ENCODE measurements at places on chromosomes 6 and 20. TPM values are rescaled to one million over a fixed set of nuclear protein-coding genes. Genes with fewer than 3 reads are reported as not detected.

The C6orf163 gene
- 1.2 TPM for total RNA-seq

The ANGPT4 gene
- total RNA-seq: 0.46 TPM

The PTGIS gene
- total RNA-seq: 2.5 TPM

The PPP1R14C gene
- total RNA-seq: 6.5 TPM

The CPXM1 gene
- total RNA-seq: 53.5 TPM

The GRIK2 gene
- total RNA-seq: 12.1 TPM

The PMEPA1 gene
- 6.8 TPM for total RNA-seq

The FOXS1 gene
- 1.6 TPM for total RNA-seq

The SNAI1 gene
- total RNA-seq: 5.6 TPM

The FAM50B gene
- 11.9 TPM for total RNA-seq

The IL17A gene
- not detected for total RNA-seq

The ABHD16B gene
- not detected for total RNA-seq

The ULBP2 gene
- total RNA-seq: 0.50 TPM

The KIAA0408 gene
- total RNA-seq: 54.2 TPM

The GGTLC1 gene
- not detected for total RNA-seq

The BMP6 gene
- total RNA-seq: 0.78 TPM

The TRIM40 gene
- 1.3 TPM for total RNA-seq

The SPATA25 gene
- 1.7 TPM for total RNA-seq

The BCAS4 gene
- total RNA-seq: 4.2 TPM

The SH3BGRL2 gene
- total RNA-seq: 9.2 TPM

The TCF21 gene
- 0.13 TPM for total RNA-seq

The BMP2 gene
- total RNA-seq: 11.5 TPM

The TNFRSF21 gene
- 20.0 TPM for total RNA-seq

The MEI4 gene
- total RNA-seq: not detected

The NRN1 gene
- 54.0 TPM for total RNA-seq

The DDR1 gene
- total RNA-seq: 398 TPM

The OR2B6 gene
- 0.81 TPM for total RNA-seq

The SIM1 gene
- total RNA-seq: 3.4 TPM

The GNAS-AS1 gene
- 1.6 TPM for total RNA-seq

The PPARD gene
- 3.1 TPM for total RNA-seq

The CCND3 gene
- total RNA-seq: 39.8 TPM

The EFCAB8 gene
- total RNA-seq: 0.97 TPM

The SOX4 gene
- 153 TPM for total RNA-seq

The ZNF391 gene
- total RNA-seq: 1.0 TPM

The SLC12A5 gene
- 11.3 TPM for total RNA-seq

The HEY2 gene
- total RNA-seq: 7.3 TPM

The TMEM74B gene
- total RNA-seq: 1.2 TPM

The CALHM6 gene
- total RNA-seq: not detected

The MYH7B gene
- total RNA-seq: 2.1 TPM

The DLGAP4 gene
- 13.3 TPM for total RNA-seq

The LGSN gene
- total RNA-seq: 0.08 TPM

The OOEP gene
- total RNA-seq: not detected

The PPIL4 gene
- 53.6 TPM for total RNA-seq

The SCUBE3 gene
- total RNA-seq: 2.6 TPM

The MCHR2 gene
- not detected for total RNA-seq
